ENCODE measurements at places on chromosomes 2 and 18.

DNA sequence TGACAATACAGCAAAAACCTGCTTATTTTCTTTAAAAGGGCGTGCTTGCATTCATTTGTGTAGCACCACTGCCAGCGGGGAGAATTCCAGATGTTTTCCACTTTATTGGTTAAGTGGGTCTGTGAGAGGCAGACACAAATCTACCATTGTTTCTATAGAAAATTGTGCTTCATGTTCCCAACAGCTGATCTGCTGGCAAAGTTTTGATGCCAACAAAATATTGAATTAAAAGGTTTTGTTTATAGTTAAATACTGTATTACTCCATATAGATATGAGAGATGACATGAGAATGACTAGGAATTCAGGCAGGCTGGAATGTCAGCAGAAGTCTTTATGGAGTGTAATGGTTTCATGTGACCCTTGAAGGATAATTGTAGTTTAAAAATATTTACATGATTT lies 182.7 kb downstream of the MC4R start:
- DNase-seq = no peak

DNA sequence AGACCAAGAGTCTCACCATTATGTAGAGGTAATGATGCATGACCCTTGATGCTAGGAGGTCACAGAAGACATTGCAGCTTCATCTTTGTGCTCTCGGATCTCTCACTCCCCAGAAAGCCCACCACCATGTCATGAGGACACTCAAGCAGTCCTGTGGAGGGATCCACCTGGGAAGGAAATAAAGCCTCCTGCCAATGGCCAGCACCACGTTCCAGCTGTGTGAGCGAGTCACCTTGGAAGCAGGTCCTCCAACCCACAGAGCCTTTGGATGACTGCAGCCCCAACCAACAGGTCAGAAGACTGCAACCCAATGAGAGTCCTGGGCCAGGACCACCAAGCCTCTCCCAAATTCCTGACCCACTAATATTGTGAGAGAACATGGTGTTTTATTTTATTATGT lies 38.4 kb downstream of the CYP26B1 start:
- peak; percentile 62 for DNase-seq

GRCh38 chr2:71749671-71750101 lies 296.3 kb downstream of the DYSF start:
- no peak for DNase-seq

DNA sequence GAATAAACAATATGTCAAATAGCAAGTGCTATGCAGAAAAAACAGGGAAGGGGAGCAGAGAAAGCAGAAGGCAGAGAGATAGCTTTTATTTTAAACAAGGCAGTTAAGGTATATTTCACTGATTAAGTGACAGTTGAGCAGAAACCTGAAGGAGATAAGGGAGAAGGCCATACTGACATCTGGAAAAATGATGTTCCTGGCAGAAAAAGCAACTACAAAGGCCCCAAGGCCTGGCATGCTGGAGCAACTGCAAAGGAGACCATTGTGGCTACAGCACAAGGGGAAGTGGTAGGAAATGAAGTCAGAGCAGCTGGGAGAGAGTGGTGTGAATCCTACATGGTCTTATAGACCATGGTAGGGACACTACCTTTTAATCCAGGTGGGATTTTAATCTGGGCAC lies 8.9 kb upstream of the PCBP1 start:
- DNase-seq = no peak

GRCh38 chr2:15911686-15912085 lies 28.7 kb upstream of the MYCN start:
- DNase-seq = no peak

- no peak for DNase-seq
Observed at GRCh38 chr18:79784071-79784913, 13.4 kb upstream of the KCNG2 start.

Measured in coronary artery (tissue), 2 donors.